ENCODE measurements at places on chromosomes 12 and 14. TPM values are rescaled to one million over a fixed set of nuclear protein-coding genes. Genes with fewer than 3 reads are reported as not detected.
A peak's percentile ranks its signal among the peaks of the same experiment; 100 is the strongest.

DNA sequence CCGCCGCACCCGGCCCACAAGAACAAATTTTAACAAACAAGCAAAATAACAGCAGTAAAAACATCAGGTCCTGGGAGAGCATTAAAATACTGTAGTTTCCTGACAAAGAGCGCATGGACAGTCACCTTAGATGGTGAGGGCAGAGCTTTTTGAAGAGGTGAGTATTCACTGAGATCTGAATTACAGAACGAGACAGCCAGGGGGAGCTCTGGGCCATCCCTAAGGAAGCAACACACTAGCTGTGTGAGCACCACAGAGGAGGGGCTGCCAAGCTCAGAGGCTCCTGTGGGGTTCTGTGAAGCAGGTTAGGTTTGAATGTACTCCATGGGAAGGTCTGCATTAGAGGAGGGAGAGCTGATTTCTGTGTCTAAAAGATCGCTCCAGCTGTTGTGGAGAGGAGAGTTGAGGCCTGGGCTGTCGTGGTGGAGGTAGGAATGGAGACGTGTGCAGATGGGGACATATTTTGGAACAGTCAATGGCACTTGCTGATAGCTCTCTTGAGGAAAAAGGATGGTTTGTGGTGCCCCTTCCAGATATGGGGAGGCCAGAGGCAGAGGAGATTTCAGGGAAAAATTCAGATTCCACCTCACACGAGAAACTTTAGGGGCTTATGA is 72.9 kb downstream of the TRAFD1 start:
- peak; percentile 39 for DNase-seq
- no peak overlapping the region for H3K4me3 ChIP-seq
- H3K27me3 ChIP-seq, result no peaks in the 10 kb centered on the region
- peaks cover 7% of the 10 kb centered on the region for H3K4me1 ChIP-seq

- no peaks in the 10 kb centered on the region for H3K27me3 ChIP-seq
- no peak overlapping the region for H3K27ac ChIP-seq
- H3K4me1 ChIP-seq, result no peaks in the 10 kb centered on the region
- H3K4me3 ChIP-seq, result no peak overlapping the region
- no peak for DNase-seq
Observed at GRCh38 chr14:102095231-102095870, 8.5 kb upstream of the HSP90AA1 start.

KRT83 gene
- total RNA-seq, result not detected

PDZRN4 gene
- total RNA-seq, result 2.8 TPM

BCL11B gene
- total RNA-seq, result 0.46 TPM
